B cell (primary cell): ENCODE measurements at places on chromosomes 1 and 21.
A peak's percentile ranks its signal among the peaks of the same experiment; 100 is the strongest.

DNA sequence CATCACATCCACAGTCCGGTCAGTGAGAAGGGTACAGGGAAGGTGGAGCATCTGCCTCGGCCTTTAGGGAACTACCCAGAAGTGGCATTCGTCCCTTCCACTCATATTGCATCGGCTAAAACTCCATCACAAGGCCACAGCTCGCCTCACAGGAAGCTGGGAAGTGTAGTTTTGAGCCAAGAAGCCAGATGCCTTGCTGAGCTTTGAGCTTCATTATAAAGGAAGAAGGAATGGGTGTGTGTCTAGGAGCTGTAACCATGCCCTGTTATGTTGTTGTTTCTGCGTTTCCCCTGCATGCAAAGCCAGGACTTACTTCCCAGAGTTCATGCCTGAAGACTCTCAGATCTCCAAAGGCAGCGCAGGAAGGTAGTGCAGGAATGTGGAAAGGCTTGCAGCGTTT is 61.1 kb downstream of the OPTC start:
- no peak for DNase-seq

GRCh38 chr1:171913385-171913784 is 72.1 kb downstream of the DNM3 start:
- no peak for DNase-seq

GRCh38 chr1:230120289-230120920 is 53.4 kb downstream of the GALNT2 start:
- DNase-seq = no peak

DNA sequence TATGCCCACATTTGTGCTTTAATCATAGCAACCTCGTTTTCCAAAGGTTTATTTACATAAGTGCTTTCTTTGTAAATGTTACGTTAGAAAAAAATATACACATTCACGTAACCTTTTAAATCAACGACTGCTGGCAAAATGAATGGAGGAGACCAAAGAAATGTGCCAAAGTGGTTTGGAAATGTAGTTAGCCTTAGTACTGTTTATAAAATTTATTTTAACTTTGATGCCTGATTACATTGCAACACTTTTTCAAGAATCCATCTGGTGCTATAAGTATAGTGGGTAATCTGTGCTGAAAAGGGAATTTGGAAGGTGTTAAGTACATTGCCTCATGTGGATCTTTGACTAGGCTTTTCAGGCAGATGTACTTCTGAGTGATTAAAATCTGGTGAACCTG is 108.9 kb downstream of the IFI44 start:
- DNase-seq = no peak

DNA sequence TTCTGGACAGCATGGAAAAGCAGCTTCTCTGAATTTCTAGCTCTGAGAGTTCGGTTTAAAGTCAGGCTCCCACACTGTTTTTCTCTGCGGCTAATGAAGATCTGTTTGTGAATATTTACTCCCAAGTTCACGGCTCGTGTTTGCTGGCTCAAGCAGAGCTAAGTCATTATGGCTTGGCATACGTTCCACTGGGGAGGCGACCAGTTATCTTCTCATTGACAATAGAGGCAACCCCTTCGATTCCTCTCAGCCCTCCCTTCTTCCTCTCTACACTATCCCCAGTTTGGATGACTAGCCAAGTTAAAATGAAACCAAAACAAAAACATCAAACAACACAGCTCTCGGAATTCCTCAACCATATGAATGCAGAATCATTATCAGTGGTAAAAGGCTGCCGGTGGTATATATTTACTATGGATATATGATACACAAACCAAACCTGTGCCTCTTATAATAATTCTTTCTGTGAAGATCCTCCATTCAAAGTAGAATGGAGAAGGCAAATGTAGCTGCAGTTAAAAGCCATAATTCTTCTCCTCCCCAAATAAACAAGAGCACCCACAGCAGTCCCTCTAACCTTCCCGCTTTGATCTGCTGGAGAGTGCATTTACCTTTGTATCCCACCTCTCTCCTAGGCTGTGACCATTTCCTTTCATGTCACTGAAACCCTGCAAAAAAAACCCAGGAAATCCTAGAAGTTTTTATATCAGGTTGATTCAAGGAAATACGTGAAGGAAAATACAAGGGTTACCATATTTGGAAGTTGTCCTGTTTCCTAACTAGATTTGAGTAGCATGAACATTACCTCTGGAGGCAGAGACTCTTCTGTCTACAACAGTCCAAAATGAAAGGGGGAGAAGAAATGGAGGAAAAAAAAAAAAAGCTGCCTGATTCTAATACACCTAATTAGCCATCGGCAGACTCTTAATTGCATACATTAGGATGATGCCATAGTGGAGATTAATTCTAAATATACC is 108.3 kb upstream of the USH2A start:
- DNase-seq = peak; percentile 31

GRCh38 chr1:4755301-4755845 is 101.0 kb downstream of the AJAP1 start:
- no peak for DNase-seq

GRCh38 chr1:75630004-75630594 is 19.2 kb upstream of the SLC44A5 start:
- DNase-seq = no peak

GRCh38 chr1:15303935-15304334 is 56.9 kb downstream of the FHAD1 start:
- DNase-seq = no peak

DNA sequence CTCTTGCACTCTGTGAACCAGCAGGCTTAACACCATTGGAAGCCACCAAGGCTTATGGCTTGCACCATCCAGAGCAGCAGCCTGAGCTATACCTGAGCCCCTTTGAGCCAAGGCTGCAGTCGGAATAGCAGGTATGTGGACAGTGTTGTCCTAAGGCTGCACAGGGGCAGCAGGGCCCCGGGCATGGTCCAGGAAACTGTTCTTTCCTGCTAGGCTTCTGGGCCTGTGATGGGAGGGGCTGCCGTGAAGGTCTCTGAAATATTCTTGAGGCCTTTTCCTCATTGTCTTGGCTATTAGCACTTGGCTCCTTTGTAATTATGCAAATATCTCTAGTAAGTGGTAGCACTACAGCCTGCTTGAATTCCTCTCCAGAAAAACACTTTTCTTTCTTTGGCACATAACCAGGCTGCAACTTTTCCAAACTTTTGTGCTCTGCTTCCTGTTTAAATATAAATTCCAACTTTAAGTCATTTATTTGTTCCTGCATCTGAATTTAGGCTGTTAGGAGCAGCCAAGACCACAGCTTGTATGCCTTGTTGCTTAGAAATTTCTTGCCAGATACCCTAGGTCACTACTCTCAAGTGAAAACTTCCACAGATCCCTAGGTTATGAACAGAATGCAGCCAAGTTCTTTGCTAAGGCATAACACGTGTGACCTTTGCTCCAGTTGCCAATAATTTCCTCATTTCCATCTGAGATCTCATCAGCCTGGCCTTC is 5.2 kb downstream of the KRTAP20-4 start:
- no peak for DNase-seq

- DNase-seq = no peak
These were observed 64.9 kb downstream of the TGFB2 start for GRCh38 chr1:218409946-218410510.

- no peak for DNase-seq
These were observed 6.6 kb upstream of the PLEKHG5 start for GRCh38 chr1:6497867-6498575.

DNA sequence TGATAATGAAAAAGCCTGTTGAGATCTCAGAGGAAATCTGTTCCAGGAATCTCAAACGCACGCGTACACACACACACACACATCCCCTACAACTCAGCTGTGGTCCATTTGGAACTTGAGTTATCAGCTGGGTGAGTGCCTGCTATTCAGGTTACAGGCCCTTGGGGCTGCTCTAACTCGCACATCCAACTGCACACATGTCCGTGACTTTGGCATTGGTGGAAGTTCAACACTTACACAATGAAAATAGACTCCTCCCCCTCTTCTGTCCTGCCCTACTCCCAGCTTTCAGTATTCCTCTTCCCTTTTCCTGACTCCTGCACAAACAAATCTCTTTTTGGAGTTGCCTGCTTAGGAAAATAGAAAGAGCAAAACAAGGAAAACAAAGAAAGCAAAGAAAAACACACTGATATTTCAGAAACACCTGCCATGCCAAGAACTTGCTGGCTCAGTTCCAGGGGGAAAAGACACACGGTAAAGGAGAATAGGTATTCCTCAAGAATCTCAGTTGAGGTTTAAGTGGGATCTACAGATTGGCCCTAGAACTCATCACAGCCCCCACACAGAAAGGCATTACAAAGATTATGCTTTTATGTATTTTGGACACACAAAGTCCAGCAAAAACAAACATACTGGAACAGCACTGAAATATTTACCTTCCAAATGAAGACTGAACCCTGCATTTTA is 140.9 kb downstream of the TGFBR3 start:
- DNase-seq = no peak

- no peak for DNase-seq
These were observed 7.7 kb upstream of the CD34 start for GRCh38 chr1:207918581-207918980.

GRCh38 chr1:205337481-205337880 is 15.9 kb upstream of the NUAK2 start:
- DNase-seq = no peak

GRCh38 chr1:220789532-220790147 is 2.9 kb downstream of the MTARC1 start:
- no peak for DNase-seq

DNA sequence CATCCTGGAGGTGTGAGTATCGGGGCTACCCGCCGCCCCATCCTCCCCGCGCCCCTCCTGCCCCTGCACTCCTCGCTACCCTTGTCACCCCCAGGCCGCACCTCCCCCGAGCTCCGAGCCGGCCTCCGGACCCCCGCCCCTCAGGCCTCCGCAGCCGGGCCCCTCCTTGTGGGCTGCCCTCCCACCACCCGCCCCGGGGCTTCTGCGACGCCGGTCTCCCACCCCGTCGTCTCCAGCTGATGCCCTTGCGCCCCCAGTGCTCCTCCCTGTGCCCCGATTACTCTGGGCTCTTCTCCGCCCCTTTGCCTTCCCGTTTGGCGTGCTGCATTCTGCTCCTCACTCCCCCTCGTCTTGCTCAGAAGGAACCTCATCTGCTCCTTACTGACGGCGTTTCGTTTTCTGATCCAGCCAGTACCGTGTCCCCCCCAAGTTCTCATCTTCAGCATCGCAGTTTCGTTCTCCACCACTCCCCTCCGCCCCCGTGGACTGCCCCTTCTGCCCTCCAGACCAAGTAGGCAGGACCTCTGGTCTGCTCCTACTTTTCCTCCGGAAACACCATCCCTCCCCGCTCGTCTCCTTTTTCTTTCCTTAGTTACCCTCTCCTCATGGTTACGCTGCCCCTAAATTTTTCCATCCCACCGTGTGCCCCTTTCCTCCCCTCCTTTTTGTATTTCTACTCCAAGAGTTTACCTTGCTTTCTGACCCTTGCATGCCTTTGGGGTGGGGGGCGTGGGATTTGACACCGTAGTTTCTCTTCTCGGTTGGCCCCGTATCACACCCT is 841 bp downstream of the SNX27 start:
- DNase-seq = peak; percentile 43

DNA sequence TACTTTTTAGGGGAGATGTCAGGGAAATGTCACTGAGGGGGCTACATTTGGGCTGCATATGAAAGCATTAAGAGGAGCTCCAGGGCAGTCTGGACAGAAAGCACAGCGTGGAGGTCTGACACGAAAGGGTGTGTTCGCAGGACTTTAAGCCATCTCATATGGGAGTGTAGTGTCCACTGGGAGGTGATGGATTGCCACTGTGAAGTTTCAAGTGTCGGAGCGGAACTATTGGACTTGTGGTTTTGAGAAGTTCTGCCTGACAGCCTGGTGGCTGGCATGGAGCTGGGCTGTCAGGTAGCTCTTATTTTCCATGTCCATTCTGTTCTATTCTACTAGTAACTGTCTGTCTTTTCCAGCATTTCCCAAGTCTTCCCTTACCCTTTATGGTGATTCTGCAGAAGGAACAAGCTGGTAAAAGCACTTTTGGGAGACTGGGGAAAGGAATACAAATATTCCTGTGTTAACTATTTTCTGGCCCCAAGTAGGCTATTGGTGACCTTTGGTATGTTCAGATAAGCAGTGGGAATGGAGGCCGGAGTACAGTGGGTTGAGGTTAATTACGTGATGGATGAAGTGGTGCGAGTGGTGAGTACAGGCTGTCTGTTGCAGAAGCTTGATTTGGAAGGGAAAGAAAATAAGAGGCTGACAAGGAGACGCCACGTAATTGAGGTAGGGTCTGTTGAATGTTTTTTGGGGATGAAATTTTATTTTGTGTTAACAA is 19.3 kb downstream of the B3GALT5 start:
- DNase-seq = no peak

DNA sequence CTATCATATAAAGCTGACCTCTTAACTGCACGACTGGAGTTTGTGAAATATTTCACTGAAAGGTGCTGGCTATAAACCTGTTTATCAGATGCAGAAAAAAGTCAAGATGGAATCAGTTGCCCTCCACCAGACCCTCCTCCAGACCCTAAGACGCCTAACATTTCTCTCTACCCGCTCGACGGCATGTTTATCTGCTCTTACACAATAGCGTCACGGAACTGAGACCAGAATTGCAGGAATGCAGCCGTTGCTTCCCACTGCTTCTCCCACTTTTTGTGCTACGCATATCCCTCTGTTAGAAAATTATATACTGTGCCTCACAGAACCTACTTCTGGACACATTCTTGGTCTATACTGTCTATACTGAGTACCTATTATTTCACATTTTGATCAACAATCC is 28.2 kb upstream of the FAM131C start:
- no peak for DNase-seq

DNA sequence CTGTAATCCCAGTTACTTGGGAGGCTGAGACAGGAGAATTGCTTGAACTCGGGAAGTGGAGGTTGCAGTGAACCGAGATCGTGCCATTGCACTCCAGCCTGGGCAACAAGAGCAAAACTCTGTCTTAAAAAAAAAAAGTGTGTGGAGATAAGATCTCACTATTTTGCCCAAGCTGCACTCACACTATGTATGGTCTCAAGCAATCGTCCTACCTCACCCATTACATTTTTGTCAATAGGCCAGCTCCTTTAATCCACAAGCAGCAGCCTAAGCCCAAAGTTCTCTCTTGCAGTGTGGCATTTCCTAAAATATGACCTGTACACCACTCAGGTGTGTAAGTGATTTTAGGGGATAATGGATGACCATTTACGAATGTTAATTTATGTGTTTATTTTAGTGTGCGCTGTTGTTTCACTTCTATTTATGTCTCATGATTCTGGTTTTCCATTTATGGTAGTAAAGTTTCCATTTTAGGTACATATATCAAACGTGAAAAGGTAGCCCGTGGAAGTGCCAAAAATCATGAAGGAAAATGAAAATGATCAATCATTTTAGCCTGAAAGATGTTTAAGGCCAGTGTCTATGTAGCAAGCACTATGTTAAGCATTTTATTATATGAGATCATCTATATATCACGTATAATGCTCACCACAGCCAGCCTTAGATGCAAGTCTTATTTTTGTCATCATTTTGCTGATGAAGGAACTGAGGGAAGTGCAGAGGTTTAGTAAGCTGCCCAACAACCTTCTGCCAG is 5.6 kb downstream of the LCK start:
- no peak for DNase-seq

GRCh38 chr1:228095161-228095560 is 8.0 kb downstream of the C1orf35 start:
- DNase-seq = no peak
